Activated T-cell treated with anti-CD3 and anti-CD28 coated beads, Interleukin-2, amount 50 U/mL, for 4 hours (primary cell): ENCODE measurements at places on chromosomes 12 and 14.

DNA sequence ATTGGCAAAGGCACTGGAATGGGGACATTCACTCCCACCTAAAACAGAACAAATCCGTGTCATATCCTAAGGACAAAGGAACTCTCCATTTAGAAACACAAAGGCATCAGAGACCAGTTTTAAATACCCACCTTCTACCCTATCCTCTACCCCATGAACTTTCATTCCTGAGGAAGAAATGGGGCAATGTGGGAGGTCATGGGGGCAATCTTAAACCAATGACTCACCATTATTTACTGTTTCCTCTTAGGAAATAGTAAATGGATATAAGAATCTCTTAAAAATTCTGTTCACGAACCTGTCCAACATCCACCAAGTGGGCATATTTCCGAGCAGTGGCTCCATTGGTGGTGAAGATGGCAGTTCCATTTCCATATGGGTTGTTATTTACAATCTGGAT lies 19.4 kb downstream of the ALDH6A1 start:
- DNase-seq = no peak

- DNase-seq = no peak
These were observed 43.2 kb downstream of the KRT80 start for GRCh38 chr12:52148464-52149181.

GRCh38 chr14:31819281-31819680 lies 257.8 kb upstream of the ARHGAP5 start:
- DNase-seq = no peak

DNA sequence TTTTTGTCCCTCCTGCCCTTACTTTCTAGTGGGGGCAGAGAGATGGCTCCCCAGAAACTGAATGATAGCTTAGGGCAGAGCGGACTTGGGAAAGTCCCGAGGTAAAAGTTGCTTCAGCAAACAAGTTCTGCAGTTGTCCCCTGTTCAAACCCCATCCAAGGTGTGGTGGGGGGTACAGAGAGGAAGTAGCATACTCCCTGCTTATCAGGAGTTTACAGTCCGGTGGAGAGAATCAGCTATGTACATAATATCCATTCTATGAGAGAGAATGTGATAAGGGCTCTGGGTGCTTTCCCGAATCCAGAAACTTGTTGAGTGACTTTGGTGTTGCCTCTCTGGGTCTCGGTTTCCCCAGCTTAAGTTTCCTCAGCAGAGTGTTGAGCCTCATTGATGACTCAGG lies 40.4 kb upstream of the VRK1 start:
- no peak for DNase-seq

- DNase-seq = no peak
These were observed 44.2 kb upstream of the DCD start for GRCh38 chr12:54692353-54692752.

GRCh38 chr12:59240048-59240447 lies 319.7 kb upstream of the LRIG3 start:
- DNase-seq = no peak

DNA sequence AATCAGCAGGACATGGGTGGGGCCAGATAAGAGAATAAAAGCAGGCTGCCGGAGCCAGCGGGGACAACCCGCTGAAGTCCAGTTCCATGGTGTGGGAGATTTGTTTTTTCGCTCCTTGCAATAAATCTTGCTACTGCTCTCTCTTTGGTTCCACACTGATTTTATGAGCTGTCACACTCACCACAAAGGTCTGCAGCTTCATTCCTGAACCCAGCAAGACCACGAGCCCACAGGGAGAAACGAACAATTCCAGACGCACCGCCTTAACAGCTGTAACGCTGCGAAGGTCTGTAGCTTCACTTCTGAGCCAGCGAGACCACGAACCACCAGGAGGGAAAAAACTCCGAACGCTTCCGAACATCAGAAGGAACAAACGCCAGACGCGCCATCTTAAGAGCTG lies 2.8 kb upstream of the CNIH1 start:
- DNase-seq = no peak

DNA sequence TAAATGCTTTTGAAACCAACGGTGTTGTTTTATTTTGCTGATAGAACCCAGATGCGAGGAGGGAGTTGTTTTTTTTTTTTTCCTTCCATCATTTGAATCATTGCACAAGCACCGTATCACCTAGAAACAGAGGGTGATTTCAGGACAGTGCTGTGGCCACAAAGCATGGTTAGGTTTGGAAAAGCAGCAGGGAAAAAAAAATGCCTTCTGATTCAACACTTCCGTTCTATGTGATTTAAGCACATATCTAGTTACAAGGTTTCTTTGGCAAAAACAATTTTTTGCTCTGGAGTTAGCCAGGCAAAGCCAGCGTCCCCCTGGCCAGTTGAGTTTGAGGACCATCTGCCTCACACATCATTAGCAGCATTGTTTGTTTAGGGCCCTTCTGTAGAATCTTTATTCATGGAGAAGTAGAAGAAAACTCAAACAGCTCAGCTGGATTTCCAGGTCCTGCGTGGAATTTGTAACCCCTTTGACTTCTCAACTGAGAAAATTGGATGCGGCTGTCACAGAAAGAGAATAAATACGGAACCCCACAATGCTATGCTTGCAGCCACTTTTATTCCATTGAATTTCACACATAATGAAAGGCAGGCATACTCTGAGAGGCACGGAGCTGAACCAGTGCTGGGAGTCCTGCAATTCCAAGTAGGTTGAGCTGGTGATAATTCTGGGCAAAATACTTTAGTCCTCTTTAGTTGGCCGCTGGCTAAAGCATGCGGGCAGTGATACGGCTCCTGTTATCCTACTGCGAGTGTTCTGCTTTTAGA lies 17.0 kb upstream of the WNT5B start:
- no peak for DNase-seq

- DNase-seq = no peak
These were observed 25.6 kb downstream of the UNC79 start for GRCh38 chr14:93456356-93456755.
